ENCODE measurements at places on chromosomes 11 and 22.

- DNase-seq: peak; percentile 59
Measured at GRCh38 chr11:45843158-45843924, 3.9 kb upstream of the CRY2 start.

- no peak for DNase-seq
Measured at GRCh38 chr11:86800960-86801272, 574 bp downstream of the PRSS23 start.

DNA sequence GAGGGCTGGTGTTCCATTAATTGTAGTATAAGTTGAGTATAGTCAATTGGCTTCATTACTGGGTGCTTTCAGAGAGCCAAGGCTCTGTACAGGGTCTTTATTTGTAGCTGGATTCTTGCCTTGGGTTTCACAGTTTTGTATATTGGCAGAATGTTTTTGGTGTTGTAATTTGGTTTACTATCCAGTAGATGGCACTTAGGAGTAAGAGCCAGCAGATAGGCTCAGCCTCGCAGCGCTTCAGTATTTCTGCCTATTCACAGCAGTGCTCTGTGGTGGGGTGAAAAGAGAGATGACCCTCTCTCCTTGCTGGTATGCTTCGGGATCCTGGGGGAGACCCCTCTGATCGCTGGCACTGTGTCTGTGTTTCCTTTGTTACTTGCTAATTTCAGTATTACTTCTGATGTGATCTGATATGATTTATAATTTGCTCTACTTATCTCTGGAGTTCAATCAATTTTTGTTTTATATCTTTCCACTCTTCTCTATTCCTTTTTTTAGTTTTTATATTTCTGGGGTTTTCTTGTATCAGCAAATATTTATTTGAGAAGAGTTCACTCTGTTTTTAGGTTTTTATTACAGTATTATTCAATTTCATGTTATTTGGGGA, 52.2 kb downstream of the ANO5 start:
- DNase-seq: no peak

- no peak for DNase-seq
Measured at GRCh38 chr11:122339436-122340060, 223.5 kb upstream of the BLID start.

GRCh38 chr11:42315267-42315666, 855.8 kb upstream of the LRRC4C start:
- DNase-seq: no peak

DNA sequence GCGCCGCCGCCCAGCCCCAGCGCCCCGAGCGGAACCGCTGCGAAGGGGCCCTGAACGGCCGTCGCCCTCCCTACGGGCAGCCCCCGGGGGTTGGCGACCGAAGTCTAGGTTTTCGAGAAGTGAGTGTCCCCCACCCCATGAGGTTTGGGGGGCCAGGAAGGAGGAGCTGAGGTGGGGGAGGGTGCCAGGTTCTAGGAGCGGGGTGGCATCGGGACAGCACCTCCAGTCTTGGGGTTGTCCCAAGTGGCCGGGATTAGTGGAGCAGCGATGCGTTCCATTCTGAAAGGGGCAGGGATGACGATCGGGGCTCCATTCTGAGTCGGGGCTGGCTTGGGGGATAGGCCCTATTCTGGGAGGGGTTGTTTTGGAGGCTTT, 408 bp downstream of the PPP2R5B start:
- no peak for DNase-seq

Measured in C1 segment of cervical spinal cord (tissue), 14 donors.